T-cell (primary cell): ENCODE measurements at places on chromosomes 12 and 14. TPM values are rescaled to one million over a fixed set of nuclear protein-coding genes. Genes with fewer than 3 reads are reported as not detected.
A peak's percentile ranks its signal among the peaks of the same experiment; 100 is the strongest.

GPD1 gene
- total RNA-seq, result 0.41 TPM

PSME2 gene
- total RNA-seq, result 159 TPM

KCNH3 gene
- 5.6 TPM for total RNA-seq

- no peak for DNase-seq
These were observed 48.4 kb upstream of the JDP2 start for GRCh38 chr14:75379246-75379929.

DNA sequence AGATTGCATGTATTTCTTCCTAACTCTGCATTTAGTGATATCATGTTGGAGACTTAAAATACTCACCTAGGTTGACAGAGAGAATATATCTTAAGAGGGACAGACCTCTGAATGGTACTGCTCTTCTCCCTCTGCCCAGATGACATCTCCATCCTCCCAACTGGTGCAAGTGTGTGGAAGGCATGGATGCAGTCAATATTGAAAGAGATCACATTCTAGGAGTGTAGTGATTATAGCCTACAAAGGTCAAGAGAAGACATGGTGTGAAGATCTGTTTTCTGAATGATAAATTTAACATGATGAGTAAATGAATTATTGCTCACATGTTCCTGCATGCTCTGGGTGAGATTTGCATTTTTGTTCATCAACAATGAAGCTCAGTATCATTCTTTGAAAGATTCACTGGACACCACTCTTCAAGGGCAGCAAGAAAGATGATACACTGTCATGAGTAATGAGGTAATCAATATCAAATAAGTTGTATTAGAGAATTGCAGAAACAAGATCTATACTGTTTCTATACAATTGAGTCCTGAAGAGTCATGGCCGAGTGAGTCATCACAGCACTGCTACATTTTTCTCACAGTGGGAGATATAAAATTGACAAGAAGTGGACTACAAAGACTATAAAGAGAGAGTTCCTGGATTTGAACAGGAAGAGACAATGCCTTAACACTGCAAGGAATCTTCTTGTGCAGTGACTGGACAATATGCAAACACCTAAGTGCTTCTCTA is 183.3 kb upstream of the KRR1 start:
- DNase-seq, result no peak

DNA sequence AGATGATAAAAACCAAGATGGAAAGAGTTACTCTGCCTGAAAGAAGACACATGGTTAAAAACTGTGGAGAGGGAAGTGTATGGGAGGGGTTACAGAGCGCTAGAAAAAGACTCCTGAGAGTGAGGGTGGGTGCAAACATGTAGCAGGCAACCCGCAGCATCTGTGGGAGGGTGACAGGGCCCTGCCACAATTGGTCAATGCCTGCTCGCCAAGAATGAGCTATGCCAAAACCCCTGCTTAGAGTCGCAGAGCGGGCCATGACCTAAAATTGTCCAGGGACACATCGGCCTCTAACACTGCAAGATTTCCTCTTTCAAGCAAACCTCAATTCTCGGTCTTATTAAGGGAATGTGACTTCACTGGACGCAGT is 700 bp downstream of the PRKAG1 start:
- DNase-seq, result no peak

- DNase-seq, result no peak
These were observed 325.4 kb upstream of the SFSWAP start for GRCh38 chr12:131385313-131386166.

DNA sequence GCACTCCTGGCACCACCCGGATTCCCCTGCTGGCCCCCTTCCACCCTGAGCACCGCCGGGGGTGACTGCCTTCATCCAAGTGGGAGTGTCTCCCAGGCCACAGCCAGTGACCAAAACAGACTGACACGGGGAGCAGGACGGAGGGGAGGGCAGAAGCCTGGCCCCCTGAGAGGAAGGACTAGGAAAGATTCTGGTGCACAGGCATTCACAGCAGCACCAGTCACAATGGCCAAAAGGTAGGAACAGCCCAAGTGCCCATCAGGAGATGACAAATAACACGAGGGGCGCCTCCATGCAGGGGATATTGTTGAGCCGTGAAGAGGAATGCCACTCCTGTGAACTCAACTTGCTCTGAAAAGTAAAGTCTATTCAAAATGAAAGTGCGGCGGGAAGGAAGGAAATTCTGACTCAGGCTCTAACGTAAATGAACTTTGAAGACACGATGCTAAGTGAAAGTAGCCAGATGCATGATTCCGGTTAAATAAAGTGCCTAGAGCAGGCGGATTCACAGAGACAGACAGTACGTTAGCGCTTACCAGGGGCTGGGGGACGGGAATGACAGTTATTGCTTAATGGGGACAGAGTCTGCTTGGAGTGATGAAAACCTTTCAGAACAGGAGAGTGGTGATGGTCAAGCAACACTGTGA is 146.1 kb upstream of the NCOR2 start:
- peak; percentile 24 for DNase-seq

GRCh38 chr14:21043974-21044618 is 1.9 kb downstream of the RNASE7 start:
- no peak for DNase-seq

- DNase-seq, result no peak
These were observed 157.9 kb upstream of the CRY1 start for GRCh38 chr12:107251288-107251687.
